ENCODE measurements at places on chromosomes 4 and X.

DNA sequence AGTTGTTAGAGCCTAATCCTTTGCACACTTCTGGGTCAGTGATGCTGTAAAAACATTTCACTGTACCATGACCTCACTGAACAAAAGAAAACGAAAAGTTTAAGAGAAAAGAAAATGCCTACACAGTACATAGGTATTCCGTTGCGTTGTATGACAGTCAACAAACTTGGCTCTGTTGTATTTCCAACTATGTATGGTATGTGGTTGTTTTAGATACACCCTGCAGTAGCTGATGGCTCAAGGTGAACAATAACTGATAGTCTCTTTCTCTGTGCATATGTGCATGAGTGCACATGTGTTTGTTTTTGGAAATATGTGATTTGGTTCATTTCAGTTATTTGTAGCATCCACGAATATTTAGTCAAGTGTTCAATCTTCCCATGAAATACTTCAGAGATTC, 176.0 kb downstream of the BMPR1B start:
- peaks cover 7% of the 10 kb centered on the region for H3K4me1 ChIP-seq
- no peak overlapping the region for H3K27ac ChIP-seq
- no peak for DNase-seq

GRCh38 chrX:68721991-68722860, 74.8 kb downstream of the STARD8 start:
- no peak overlapping the region for H3K27ac ChIP-seq
- no peak for DNase-seq
- H3K36me3 ChIP-seq: no peaks in the 10 kb centered on the region
- no peak overlapping the region for H3K4me3 ChIP-seq
- H3K27me3 ChIP-seq: no peaks in the 10 kb centered on the region

GRCh38 chr4:92334716-92335350, 31.1 kb downstream of the GRID2 start:
- H3K4me3 ChIP-seq: no peak overlapping the region
- no peaks in the 10 kb centered on the region for H3K27me3 ChIP-seq
- H3K4me1 ChIP-seq: no peaks in the 10 kb centered on the region
- no peak overlapping the region for H3K27ac ChIP-seq
- no peak for DNase-seq
- H3K36me3 ChIP-seq: no peaks in the 10 kb centered on the region

DNA sequence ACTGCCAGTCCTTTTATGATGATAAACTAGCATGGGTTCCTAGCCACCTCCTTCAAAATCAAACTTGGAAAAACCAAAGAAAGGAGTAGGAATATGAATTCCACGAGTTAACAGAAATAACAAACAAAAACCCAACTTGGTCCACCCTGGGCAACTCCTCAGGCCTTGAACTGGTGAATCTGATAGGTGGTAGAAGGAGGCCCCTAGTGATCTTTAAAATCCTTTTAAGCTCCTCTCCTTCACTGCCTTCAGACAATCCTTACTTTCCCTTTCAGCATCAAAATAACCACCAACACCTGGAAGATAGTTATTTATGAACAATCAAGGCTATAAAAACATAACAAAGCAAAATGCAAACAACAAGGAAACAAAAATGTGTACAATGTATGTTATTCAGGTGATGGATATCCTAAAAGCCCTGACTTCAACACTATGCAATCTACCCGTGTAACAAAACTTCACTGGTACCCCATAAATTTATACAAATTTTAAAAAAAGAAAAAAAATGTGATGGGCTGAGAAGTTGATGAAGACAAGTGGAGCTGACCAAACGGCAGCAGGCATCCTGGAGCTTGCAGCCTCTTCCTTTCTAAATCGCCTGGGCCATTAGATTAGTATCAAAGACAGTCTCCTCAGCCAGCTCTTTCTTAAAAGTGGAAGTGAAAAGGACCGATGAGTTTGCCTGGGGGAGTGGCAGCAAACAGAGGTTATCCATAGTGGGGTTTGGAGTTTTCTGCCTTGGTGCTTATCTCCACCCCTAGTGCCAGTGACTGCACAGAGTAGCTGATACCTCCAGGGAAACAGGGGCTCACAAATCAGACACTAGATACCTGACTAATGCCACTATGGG, 179.6 kb downstream of the TMA16 start:
- H3K27me3 ChIP-seq: no peaks in the 10 kb centered on the region
- no peaks in the 10 kb centered on the region for H3K36me3 ChIP-seq
- H3K27ac ChIP-seq: no peak overlapping the region
- DNase-seq: no peak
- no peak overlapping the region for H3K4me3 ChIP-seq
- no peaks in the 10 kb centered on the region for H3K4me1 ChIP-seq

DNA sequence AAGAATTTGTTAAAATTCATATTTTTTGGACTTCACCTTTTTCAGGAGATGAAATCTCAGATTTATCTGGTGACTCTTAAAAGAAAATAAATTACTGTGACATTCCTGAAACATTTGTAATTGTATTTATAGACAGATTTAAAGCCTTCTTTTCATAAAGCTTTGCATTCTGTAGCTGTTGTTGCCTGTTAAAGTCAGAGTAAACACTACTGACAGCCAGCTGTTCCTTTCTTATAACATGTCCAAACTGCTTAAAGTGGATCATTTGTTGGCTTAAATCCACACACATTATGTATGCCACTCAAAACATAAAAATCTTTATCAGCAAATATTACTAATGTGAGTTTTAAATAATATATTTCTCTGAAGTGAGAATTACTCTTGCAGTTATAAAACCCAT, 157.5 kb downstream of the TECRL start:
- H3K36me3 ChIP-seq: no peaks in the 10 kb centered on the region
- no peak for DNase-seq
- H3K27me3 ChIP-seq: no peaks in the 10 kb centered on the region
- no peaks in the 10 kb centered on the region for H3K4me1 ChIP-seq

DNA sequence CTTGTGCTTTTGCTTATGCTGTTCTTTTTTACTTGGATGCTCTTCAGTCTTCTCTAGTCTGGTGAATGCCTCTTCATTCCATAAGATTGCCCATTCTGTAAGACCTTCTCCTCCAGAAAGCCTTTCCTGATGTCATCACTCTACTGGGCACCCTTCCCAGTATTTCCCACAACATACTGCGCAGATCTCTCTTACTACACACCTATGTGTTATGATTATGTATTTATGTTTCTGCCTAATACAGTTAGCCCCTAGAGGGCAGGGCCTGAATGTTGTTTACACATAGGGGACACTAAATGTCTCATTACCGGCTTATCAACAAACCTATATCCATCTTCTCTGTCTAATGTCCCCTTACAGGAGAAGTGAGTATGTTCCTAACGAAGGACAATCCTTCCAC, 21.1 kb downstream of the AIFM1 start:
- H3K27me3 ChIP-seq: no peaks in the 10 kb centered on the region
- no peak overlapping the region for H3K27ac ChIP-seq
- no peaks in the 10 kb centered on the region for H3K4me1 ChIP-seq
- H3K36me3 ChIP-seq: no peaks in the 10 kb centered on the region
- no peak overlapping the region for H3K4me3 ChIP-seq
- no peak for DNase-seq

DNA sequence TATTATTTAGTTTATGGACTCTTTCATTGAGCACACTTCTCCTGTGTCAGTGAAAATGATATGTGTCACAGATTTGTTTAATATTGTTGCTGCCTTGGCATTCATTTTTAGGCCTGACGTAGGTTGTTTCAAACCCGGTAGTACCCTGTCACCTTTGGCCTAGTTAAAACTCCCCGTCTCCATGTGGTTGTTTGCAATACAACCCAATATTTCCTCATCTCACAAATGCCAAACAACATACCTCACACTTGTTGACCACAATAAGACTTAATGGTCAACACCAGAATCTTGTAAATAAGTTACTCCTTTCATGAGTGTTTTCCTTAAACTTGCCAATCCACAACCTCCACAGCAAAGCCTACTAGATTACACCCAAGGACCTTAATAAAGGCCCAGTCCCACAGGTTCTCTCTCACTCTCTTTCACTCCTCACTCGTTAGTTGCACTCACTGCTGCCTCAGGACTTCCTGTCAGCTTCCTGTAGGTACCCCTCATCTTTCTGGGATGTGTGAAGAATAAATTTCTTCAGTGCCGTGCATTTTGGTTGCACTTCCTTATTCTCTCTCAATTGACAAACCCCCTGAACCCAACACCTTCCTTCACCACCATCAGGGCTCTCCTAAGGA, 31.3 kb downstream of the IL13RA2 start:
- H3K36me3 ChIP-seq: no peaks in the 10 kb centered on the region
- DNase-seq: no peak
- no peak overlapping the region for H3K4me3 ChIP-seq
- H3K27ac ChIP-seq: no peak overlapping the region
- no peaks in the 10 kb centered on the region for H3K27me3 ChIP-seq
- H3K4me1 ChIP-seq: no peaks in the 10 kb centered on the region

GRCh38 chr4:11106759-11107158, 321.9 kb downstream of the HS3ST1 start:
- no peak for DNase-seq
- no peaks in the 10 kb centered on the region for H3K36me3 ChIP-seq
- no peak overlapping the region for H3K4me3 ChIP-seq
- H3K4me1 ChIP-seq: no peaks in the 10 kb centered on the region
- H3K27ac ChIP-seq: no peak overlapping the region
- no peaks in the 10 kb centered on the region for H3K27me3 ChIP-seq

- no peaks in the 10 kb centered on the region for H3K27me3 ChIP-seq
- H3K36me3 ChIP-seq: no peaks in the 10 kb centered on the region
- no peak overlapping the region for H3K4me3 ChIP-seq
- no peak for DNase-seq
These were observed 301.7 kb upstream of the EMCN start for GRCh38 chr4:100819505-100819904.

DNA sequence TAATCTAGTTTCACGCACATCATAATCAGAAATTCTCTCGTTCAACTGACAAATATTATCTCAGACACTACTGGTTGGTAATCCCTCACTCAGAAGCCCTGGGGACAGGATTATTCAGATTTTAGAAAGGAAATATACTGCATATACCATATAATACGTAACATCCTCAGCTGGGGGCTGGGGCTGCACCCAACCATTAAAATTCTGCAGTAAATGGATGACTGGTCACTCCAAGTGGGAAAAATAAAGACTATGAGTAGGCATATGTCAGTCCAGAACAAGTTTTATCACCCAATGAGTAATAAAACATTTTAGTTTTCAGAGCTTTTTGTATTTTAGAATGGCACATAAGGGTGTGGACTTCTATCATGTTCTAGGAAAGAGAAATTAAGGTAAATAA, 121.7 kb upstream of the MAP3K15 start:
- no peaks in the 10 kb centered on the region for H3K36me3 ChIP-seq
- no peak overlapping the region for H3K27ac ChIP-seq
- H3K27me3 ChIP-seq: no peaks in the 10 kb centered on the region

- DNase-seq: no peak
- peaks cover 2% of the 10 kb centered on the region for H3K4me1 ChIP-seq
- no peaks in the 10 kb centered on the region for H3K27me3 ChIP-seq
- H3K4me3 ChIP-seq: no peak overlapping the region
These were observed 249.9 kb upstream of the MAB21L2 start for GRCh38 chr4:150332086-150332485.

DNA sequence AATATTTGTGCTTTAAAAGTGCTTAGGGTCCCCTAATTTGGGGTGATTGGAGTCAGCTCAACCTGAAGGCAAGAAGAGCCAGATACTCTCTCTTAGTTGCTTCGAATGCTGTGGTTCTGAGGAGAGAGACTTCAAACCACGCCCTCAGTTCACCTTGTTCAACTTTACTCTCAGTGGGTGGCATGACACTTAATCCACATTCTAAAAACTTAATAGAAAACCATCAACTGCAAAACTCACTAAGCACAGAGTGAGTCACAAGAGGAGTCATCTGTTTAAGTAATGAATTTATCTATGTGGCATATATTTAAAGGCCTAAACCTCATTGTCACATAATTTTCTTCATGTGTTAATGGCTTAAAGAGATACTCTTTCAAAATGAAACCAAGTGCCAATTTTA, 99.5 kb upstream of the SLC4A4 start:
- no peak overlapping the region for H3K27ac ChIP-seq
- peak; percentile 8 for DNase-seq
- no peaks in the 10 kb centered on the region for H3K36me3 ChIP-seq
- H3K4me3 ChIP-seq: no peak overlapping the region

DNA sequence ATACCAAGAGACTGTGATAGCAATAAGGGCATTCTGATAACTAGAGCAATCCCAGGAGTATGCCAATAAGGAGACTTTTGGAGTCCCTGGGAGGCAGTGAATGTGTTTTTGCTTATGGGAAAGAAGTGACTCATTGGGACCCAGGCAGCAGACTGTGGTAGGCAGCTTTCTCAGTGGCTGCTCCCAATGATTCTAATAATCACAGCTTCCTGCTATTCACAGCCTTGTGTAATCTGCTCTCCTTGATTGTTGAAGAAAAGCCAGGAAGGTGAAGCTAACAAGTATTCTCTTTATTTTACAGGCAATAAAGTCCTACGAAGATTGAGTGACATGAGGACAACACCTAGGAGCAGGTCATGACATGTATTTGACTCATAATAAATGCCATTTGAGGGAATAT, 70.3 kb upstream of the DDX60 start:
- H3K27me3 ChIP-seq: no peaks in the 10 kb centered on the region
- no peaks in the 10 kb centered on the region for H3K4me1 ChIP-seq
- DNase-seq: no peak
- no peaks in the 10 kb centered on the region for H3K36me3 ChIP-seq
- H3K27ac ChIP-seq: no peak overlapping the region

GRCh38 chr4:89413518-89413917, 105.9 kb upstream of the GPRIN3 start:
- no peaks in the 10 kb centered on the region for H3K27me3 ChIP-seq
- no peak for DNase-seq
- no peak overlapping the region for H3K4me3 ChIP-seq
- peaks cover 2% of the 10 kb centered on the region for H3K4me1 ChIP-seq
- no peaks in the 10 kb centered on the region for H3K36me3 ChIP-seq

Data from mesendoderm (in vitro differentiated cells).